H4 (cell line): ENCODE measurements at places on chromosomes 2 and 18.

DNA sequence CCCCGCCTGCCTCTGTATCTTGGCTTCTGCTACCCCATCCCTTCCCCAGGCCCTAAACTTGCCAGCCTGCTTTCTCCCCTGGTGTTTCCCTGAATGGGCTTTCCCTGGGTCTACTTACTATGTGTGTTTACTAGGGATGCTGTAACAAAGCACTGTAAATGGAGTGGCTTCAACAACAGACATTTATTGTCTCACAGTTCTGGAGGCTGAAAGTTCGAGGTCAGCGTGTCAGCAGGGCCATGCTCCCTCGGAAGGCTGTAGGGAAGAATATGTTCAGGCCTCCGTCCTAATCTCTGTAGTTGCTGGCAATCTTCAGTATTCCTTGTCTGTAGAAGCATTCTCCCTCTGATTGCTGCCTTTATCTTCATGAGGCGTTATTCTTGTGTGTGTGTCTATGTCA, 113.6 kb downstream of the DDX1 start:
- DNase-seq, result no peak

GRCh38 chr2:139078376-139078775, 298.2 kb upstream of the NXPH2 start:
- no peak for DNase-seq

DNA sequence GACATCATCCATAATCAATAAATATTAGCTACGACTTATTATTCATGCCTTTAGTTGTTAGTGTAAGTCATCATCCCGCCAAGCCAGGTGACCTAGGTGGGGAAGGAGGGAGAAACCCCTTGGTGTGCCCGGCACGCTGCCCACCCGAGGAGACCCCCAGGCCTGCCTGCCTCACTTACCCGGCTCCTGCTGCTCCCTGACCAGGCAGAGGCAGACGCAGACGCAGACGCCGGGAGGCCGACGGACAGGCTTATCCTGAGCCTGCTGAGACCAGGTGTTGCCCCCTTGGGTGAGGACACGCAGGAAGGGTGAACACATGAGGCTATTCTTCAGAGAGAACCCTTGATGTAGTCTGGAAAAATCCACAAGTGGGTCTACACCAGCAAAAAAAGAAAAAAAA, 401.8 kb downstream of the GALR1 start:
- no peak for DNase-seq

DNA sequence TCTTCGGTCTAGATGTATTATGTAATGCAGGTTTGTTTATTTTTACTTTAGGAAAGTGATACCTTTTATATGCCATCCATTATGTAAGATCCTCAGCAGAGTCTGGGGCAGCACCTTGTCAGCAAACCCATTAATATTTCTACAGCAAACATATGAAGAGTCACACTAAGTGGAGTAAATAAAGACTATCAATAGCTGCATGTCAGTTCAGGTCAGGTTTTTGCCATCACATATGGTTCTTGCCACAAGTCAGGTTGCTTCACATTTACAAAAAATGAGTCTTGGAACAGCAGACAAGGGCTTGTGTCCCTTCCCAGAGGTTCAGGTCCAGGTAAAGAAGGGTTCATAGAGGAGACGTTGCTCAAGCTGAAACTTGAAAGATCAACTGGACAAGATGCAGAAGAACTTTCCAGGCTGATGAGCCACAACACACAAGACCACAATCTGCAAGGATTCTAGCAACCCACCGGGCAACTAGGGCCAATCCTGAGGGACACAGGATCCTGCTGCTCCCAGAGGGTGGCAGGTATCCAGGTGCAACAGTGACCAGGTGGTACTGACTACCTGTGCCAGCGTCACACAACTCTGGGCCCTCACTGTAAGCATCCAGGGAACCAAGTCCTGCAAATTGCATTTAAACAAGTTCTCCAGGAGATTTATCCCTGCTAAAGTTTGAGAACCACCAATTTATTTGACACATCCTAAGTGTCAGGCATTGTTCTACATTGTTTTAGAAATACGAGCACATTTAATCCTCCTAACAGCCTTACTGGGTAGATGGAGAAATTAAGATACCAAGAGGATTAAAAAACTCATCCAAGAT, 215.8 kb downstream of the ALPK2 start:
- DNase-seq, result no peak

GRCh38 chr2:140658760-140659692, 1471.8 kb downstream of the LRP1B start:
- DNase-seq, result no peak
